OCI-LY7 (cell line): ENCODE measurements at places on chromosomes 4 and X.
A peak's percentile ranks its signal among the peaks of the same experiment; 100 is the strongest.

- DNase-seq, result no peak
Measured at GRCh38 chr4:104025251-104025650, 305.5 kb upstream of the TACR3 start.

GRCh38 chr4:120446051-120446567 is 379.5 kb upstream of the MAD2L1 start:
- no peak for DNase-seq

- DNase-seq, result no peak
Measured at GRCh38 chr4:42489095-42489494, 91.8 kb downstream of the SHISA3 start.

DNA sequence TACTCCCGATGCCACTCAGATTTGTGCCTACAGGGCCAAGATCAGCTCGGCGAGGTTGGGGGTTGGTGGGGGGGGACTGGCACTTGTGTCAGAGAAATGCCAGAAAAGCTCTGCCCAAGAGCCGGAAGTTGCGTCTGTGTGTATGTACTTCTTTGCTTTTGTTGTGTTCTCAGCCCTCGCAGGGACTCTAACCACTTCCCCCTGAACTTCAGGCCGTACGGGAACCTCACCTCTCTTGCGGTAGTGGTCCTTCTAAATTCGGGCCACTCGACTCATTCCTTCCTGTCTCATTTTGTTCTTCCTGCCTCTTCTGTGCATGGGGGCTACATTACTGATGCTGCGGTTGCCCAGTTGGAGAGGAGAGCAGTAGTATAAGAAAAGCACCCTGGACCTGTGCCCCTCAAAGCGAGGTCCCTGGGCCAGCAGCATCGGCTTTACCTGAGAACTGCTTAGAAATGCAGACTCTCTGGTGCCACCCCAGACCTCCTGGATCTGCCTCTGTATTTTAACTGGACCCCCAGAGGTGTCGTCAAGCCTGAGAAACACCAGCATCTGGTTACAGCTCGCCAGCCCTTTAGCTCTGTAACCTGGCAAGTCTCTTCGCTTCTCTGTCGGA is 146.3 kb upstream of the RPS6KA3 start:
- DNase-seq, result peak; percentile 4

DNA sequence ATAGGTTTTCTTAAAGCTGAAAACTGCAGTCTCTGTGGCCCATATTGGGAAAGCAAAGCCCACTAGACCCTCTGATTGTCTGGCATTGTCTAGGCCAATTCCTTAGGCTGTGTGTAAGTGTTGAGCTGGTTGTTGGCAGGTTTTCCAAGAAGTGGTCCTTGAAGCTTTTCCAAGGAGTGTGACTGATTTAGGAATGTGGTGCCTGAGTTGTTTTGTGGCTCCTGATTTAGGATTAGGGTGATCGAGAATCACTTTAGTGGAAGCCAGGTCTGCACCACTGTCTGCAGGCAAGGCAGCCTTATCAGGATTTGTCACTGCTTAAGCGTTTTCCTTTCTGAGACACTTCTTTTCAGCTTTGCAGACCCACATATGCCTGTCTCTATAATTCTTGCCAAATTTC is 339.0 kb upstream of the DDX53 start:
- no peak for DNase-seq
